Activated CD4-positive, alpha-beta T cell treated with anti-CD3 and anti-CD28 coated beads, Interleukin-2, amount 50 U/mL, for 4 hours (primary cell): ENCODE measurements at places on chromosomes 3 and 15.

DNA sequence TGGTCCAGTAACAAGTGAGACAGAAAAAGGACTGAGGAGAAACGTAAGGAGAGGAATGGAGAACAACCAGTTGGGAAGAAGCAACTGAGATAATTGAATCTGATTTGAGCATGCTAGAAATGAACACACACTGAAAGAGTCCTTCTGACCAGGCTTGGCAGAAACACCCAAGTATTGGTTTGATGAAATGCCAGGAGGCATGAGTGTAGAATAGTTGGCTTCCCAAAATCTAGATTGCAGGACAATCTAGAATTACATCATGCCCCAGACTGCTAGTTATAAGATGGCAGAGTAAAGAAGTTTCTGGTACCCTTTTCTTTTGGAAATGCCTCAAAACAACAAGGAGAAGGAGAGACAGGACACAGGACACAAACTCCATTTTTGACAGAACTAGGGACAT, 189.7 kb upstream of the STT3B start:
- DNase-seq, result no peak

- no peak for DNase-seq
Observed at GRCh38 chr15:101058735-101059134, 139.6 kb downstream of the LRRK1 start.

DNA sequence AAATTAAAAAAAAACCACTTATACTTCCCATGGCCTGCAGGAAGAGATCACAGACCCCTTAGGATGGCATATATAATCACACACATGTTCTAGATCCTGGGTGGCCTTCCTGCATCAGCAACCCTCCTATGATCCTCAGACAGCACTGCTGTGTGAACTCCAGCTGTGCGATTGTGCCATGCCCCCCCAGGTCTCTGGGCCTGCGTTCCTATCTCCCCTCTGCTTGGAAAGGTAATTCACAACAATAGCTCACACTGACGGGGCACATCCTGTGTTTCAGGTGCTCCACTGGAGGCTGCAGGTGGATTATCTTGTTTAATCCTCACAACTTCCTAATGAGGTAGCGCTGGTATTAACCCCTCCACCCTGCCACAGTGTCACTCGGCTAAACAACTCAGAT, 71.2 kb upstream of the GLCE start:
- no peak for DNase-seq

DNA sequence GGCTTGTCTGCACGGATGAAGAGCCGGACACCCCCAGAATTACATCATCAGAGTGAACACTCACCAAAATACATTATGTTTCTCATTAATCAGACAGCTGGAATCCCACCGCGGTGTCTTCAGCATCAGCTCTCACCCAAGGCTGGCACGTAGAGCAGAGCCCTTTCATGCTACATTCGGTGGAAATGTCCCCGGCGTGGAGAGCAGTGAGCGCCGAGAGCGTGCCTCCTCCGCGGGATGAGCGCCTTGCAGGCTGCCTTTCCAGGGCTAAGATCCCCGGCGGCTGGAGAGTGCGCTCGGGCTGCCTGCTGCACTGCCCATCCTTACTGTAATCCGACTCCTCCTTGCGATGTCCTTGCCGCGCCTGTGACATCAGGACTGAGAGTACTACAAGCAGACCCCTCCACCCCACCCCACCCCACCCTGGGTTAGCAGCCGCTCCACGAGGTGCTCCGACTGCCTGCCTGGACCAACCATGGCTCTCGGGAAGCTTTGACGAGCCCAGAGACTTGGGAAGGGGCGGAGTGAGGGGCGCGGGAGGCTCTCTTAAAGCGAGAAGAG, at the start of gene ZNF385D:
Gene ZNF385D, minus strand, starts transcription at position 380 of the 561 bp plus-strand sequence. Its CDS starts 294 bp downstream, at position 86.
- no peak for DNase-seq

- DNase-seq, result no peak
Observed at GRCh38 chr3:194572143-194572789, 61.0 kb downstream of the TMEM44 start.

GRCh38 chr3:111238885-111239284, 167.3 kb downstream of the NECTIN3 start:
- DNase-seq, result no peak

GRCh38 chr3:165347526-165347925, 151.3 kb upstream of the SLITRK3 start:
- DNase-seq, result no peak

DNA sequence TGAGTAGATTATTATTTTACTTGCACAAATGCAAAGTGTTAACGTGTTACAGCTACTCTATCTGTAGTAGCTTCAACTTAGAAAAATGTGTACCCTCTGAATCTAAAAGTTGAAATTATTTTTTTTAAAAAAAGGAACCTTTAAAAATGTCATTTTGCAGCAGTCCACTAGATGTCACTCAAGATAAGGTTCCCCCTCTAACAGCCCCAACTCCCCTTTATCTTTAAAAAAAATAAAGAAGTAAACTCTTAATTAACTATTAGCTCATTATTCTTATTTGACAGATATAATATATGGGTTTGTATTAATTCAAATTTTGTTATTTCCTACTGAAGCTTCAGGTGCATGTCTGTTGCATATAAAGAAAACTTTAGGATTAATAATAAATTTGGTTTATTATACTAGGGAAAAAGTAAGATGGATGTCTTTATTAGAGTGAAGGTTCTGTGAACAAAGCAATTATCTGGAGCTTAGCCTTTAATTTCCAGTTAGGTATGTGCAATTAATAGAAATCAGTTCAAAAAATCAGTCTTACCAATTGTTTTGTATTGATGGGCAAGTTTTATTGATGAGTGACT, 288.5 kb downstream of the VGLL3 start:
- DNase-seq, result no peak

DNA sequence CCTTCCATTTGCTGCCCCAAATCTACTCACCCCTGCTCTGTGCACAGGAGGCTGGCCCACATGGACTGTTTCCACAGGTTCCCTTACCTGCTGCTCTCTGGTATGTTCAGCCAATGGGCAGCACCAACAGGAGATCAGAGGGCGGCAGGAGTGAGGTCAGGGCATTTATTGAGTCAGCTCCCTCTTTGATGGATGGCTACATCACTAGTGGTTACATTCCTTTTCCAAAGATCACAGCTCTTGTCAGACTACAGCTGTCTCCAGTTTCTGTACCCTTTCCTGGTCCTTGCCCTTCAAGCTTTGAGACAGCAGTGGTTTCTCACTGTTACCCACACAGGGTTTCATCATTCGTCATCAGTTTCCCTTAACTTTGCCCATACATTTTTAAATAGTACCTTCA, 325.1 kb downstream of the SUCLG2 start:
- DNase-seq, result no peak

DNA sequence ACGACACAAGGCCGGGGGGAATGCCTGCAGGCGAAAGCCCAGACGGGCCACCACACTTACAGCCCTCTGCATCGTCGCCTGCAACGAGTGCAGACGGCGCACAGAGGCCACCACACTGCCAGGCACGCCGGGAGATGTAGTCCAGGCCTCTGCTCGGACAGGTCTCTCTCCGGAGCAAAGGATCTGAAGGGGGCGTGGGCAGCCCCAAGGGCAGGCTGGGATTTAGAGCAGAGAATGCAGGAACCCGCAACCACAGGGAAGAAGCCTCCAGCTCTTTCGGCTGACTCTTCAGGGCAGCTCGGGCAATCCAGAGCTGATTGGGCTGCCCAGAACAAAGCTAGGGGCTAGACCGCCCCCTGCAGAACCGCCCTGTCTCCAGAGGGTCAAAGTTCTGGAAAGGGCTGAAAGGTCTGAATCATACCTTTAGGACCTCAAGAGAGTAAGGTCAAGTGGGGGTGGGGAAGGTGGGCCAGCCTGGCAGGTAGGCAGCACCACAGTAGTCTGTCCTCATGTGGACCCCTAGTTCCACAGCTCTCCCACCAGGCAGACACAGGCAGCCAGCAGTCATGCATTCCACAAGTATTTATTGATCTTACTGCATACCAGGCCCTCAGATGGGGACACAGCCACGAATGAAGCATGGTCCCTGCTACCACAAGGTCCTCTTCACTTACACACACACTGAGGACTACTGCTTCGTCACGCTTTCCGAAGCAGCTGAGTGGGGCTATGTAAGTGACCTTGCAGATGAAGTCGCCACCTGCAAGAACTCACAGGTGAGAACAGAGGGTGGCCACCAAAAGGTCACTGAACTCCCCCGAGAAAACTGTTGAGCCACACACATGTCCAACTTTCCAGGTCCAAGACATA, at the start of gene AMT:
Gene AMT, minus strand, starts transcription at position 95 of the 870 bp plus-strand sequence. Its CDS starts 23 bp downstream, at position 72.
- DNase-seq, result no peak

GRCh38 chr15:44682211-44682610, 18.7 kb upstream of the SPG11 start:
- DNase-seq, result no peak

- DNase-seq, result no peak
Observed at GRCh38 chr15:32834156-32834555, 116.4 kb downstream of the GREM1 start.

GRCh38 chr3:188064831-188065493, 89.0 kb upstream of the LPP start:
- DNase-seq, result no peak

DNA sequence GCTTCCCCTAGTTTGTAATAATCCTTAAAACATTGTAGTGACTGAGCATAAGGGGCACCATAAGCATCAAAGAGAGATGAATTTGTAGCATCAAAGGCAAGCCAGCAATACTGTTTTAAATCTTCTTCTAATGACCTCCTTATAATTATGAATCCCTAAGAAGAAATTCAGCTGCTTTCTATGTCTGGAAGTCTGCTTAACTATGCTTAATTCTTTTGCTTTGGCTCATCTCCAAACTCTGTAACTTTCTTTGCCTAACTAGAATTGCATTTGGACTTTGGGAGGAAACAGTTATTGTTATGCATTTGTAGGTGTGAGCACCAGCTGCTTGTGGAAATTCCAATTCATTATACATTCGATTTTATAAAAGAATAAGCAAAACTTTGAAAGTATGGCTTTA, 117.7 kb upstream of the SPATA16 start:
- no peak for DNase-seq

GRCh38 chr3:156837115-156837514, 11.0 kb downstream of the LEKR1 start:
- no peak for DNase-seq

DNA sequence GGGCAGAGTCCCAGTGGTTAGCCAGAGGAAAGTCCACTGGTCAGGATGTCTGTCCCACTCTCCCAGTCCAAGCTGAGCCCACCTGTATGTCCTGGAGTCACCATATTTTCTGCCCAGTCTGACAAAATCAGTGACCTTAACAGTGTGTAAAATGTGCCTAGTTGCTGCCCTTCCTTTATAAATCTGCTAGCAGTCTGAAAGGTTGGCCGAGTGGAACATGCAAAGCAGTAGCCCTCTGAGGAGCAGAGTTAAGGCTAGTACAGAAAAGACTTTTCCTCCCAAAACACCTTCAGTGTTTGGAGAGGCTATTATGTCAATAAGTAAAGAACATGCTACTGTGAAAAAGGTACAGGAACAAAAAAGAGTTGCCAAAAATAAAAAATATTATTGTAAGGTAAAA, 15.3 kb downstream of the TTC21A start:
- DNase-seq, result no peak

DNA sequence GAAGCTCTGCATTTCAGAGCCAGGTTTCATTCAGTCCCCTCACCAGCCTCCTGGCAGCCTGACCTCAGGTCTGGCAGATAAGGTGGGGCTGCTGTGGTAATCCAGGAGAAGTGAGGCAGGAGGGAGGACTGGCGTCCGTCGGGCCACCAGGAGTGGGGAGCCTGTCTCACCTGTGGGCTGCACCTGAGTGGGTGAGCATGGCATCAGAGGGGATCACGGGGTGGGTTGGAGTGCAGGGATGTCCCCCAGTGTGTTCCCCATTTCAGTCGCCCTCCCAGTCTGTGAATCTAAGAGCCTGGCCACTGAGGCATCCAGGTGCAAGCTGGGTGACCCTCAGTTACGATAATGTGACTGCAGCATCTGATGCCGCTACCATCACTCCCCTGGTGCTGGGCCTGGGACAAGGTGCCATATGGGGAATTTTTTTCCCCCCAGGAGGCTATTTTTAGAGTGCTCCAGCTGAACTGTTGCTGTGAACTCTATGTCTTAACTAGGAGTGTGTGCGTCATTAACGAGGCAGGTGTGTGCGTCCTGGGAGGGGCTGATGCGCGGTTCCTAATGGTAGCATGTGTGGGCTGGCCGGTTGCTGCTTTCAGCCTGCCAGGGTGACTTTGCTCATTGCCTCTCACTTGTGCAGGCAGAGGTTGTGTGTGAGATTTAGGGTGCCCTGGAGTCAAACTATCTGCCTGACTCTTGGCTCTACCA, 165.2 kb downstream of the SLCO3A1 start:
- DNase-seq, result no peak
